ENCODE measurements at places on chromosomes 11 and 22.

GRCh38 chr22:44673406-44673805 lies 28.6 kb upstream of the PRR5 start:
- no peak for DNase-seq

- DNase-seq, result no peak
These were observed 12.6 kb downstream of the PRSS23 start for GRCh38 chr11:86812981-86813380.

GRCh38 chr11:96707273-96707672 lies 317.5 kb downstream of the JRKL start:
- DNase-seq, result no peak

GRCh38 chr11:121106812-121107211 lies 5.8 kb downstream of the TECTA start:
- no peak for DNase-seq

- DNase-seq, result no peak
These were observed 36.5 kb downstream of the PRDM11 start for GRCh38 chr11:45182902-45183301.
